ENCODE measurements at places on chromosomes 7 and 10. TPM values are rescaled to one million over a fixed set of nuclear protein-coding genes. Genes with fewer than 3 reads are reported as not detected.
A peak's percentile ranks its signal among the peaks of the same experiment; 100 is the strongest.

IDI2 gene
- not detected for total RNA-seq

OR2A1 gene
- 0.36 TPM for total RNA-seq

DNA sequence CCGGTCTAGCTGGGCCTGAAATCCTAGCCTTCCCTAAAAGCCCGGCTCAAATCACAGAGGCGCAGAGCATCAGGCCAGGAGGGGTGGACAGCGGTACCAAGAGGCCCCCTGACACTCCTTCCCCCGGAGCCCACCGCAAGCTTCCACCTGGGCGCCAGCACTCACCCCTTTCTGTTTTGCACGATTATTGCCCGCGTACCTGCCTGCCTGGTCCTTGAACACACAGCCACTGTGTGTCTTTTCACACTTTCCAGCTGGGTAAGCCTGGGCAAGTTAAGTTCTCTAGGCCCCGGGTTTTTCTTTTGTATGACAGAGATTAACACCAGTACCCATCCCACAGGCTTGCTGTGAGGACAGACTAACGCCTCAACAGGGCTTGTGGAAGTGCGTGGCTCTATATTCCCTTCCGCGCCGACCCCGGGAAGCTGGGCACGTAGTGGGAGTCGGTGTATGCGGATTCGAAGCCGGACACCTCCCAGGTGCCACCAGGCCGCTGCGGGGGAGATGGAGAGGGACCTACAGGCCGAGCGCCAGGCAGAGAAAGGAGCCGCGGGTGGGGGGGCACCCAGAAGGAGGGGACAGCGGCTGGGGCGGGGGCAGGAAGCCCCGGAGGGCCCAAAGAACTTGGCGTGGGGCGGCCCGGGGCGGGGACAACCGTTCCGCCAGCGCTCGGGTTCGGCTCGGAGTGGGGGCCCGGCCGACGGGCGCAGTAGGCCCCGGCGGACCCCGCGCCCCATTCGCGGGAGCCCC lies 792 bp downstream of the ZNF746 start:
- peak; percentile 80 for DNase-seq

- DNase-seq, result no peak
Observed at GRCh38 chr10:108385963-108386362, 1221.5 kb upstream of the SORCS1 start.

DNA sequence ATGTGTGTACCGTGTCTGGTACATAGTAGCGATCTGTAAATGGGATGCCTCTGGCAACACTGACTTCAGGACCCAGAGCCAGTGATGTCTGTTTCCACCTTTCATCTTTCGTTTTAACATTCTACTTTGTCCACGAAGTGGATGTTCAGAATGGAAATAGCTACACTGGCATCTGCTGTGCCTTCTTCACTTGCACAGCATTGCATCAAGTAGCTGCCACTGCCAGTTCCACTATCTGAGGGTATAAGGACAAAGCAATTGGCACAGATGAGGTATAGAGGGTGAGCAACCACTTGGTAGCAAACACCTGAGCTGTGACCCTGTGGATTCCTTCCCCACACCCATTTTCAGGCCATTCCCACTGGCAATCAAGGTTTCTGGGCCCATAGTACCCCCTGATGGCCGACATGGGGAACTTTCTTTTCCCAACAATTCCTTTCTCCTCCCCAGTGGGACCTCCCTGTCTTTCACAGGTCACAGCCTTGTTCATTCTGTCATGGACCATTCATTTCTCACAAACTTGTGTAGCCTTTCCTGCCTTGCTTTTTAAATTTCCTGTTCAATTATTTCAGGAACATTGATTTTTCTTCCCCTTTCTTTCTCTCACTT lies 4.0 kb downstream of the ITGA8 start:
- DNase-seq, result no peak

DNA sequence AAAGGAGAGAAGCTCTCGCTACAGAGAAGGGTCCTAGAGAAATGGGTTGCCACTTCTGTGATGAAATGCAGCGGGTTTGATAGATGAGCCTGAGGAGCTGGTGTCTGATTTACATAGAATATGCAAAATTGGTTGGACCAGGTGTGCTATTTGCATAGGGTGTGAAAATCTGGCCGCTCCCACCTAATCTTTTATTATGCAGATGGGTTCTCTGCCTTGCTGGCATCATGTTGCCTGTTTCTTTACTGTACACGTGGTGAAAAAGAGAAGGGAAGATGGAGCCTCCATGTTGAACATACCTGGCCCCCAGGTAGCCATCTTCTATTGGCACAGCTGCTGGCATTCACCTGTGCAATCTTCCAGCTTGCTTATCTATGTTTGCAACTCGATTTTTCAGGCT lies 212.2 kb downstream of the ANKRD7 start:
- DNase-seq, result no peak

DNA sequence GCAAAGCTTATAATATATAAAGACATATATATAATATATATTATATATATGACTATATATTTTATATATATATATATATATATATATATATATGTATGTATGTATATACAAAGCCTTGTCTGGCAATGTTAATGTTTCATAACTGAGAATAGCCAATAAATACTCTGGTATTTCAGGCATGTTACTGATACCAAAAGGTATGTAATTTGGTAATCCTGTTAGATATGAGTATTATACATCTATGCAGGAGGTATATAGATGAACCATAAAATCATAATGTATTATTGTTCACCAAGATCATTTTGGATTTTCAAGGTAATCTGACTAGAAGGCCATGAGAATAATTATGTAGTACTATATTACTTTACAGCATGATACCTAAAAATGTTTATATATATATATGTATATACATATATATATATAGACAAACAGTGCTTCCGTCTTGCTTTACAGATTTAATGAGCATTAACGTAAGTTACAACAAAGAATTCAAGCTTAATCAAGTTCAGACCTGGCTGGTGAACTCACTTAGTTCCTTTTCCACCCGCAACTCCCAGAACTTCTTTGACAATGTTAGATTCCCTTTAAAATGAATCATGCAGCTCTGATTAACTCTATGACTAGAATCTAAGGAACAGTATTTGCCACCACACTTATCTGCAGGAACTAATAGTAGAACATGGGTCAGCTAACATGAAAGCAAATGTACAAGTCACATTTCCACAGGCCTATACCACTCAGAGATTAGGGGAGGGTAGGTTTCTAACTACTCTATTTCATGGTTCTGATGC lies 82.7 kb downstream of the SLC25A13 start:
- no peak for DNase-seq

All from sigmoid colon (tissue), 7 donors.